ENCODE measurements at places on chromosomes 5 and 9.

GRCh38 chr5:14644623-14645237, 19.8 kb upstream of the OTULIN start:
- no peak for DNase-seq

DNA sequence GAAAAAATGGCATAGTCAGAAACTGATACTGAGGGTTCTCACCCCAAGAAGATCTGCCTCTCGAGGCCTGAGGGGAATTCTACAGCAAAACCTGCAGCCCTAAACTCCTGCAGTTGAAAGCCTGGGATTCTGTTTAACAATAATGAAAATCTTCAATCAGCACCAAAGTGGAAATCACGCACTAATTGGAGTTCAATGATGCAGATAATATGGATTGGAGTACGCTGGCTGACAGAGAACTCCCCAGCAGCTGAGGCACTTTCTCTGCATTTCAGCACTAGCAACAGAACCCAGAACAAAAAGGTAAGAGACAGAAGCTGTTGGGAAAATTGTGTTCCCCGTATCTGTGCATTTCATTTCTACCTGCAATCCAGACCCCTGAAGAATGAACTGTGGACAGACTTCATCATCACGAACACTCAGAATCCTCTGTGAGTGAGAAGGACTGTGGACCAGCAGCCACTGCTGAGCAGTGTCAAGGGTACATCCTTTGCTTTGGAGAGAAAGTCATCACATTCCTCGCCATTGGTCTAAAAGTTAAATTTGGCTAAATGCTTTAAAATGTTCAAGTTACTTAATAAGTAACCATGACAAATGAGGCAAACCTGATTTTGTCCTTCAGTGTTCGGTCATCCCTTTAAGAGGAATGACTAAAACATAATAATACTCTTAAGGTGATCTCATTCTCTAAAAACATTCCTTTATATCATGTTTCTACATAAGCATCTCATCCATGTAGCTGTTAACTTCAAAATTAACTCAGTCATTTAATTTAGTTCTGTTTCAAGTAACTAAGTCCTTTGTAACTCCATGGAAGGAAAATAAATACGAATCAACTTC, 126.1 kb downstream of the GAS1 start:
- DNase-seq: no peak

GRCh38 chr9:96383165-96383942, at the start of gene SLC35D2:
SLC35D2 (minus strand) TSS chr9:96383711; CDS start chr9:96383634, 77 bp downstream.
- DNase-seq: peak; percentile 26

DNA sequence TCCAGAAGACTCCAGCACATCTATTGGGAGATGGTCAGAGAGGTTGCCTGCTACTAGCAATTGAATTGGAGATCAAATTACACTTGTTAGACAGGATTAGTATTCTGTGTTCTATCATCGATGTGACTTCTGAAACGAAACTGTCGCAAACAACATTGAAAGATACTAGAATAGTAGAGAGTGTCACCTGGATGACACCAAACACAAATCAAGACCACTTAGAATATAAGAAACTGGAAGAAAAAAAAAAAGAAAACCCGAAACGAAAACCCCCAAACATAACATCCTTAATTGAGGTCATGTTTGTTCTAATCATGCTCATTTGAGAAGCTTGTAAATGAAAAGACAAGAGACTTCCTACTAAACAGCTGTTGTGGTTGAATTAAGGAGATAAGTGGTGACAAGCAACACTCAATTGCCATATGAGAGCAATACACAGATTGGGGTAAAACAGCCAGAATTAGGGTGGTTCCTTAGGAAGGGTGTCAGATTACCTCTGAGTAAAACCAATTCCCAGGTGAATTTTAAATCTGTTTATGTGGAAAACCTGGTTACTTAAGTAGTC, 97.6 kb downstream of the BASP1 start:
- DNase-seq: peak; percentile 10

GRCh38 chr5:163565492-163565891, 60.1 kb downstream of the MAT2B start:
- DNase-seq: no peak

DNA sequence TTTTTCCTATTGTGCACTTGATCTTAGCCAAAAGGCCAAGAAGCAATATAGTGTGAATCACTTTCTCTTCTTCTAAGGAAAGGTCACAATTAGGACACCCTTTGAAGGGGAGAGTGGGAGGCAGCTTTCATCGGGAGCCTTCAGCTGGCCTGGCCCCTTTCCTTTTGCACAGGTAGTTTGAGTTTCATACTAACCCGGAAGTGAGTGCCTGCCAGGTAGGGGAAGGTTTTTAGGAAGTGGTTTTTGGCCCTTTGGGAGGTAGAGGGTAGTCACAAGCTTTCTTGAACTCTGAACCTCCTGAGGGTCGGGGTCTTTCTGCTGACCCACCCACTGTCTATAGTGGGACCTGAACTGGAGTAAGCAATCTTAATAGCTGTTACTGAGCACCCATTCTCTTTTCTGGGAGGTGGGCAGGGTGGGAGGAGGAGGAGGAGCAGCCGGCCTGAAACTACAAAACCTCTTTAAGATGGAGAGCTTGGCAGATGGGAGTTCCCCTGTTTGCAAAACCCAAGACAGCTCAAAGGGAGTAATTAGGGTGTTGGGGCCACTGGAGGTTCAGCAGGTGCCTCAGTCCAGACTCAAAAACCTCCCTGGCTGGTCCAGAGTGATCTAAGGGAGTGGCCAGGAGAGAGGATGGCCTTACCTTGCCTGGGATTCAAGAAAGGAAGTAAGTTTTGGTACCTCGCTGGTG, 6.0 kb downstream of the LARP1 start:
- no peak for DNase-seq

GRCh38 chr9:111825468-111826145, 30.9 kb upstream of the SHOC1 start:
- no peak for DNase-seq

DNA sequence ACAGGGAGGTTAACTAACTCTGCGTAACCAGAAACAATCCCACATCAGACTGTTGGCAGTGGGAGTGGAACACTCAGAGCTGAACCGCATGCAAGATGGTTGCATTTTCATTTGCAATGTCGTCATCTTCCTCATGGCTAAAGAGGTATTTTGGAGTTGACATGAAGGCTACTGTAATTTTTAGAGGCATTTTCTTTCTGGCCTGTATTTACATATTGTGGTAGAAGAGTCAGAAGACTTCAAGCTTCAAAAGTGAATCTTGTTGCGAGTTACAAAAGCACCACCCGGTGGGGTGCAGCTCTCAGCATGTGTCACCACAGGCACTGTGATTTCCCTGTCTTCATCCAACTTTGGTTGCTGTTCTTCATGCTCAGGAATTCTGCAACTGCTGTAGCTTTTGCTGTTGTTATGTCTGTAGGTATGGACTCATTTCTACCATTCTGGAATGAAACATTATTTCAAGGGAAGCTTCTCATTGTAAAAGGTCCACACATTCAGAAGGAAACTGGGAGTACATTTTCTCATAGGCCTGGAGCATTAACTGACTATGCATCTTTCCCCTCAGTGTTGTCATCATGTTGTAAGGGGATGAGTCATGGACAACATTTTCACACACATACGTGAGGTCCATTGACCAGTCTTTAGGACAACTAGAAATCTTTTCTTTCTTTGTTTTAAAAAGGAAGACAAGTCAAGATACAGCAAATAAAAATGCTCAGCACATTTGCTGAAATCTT, 35.4 kb upstream of the GDNF start:
- no peak for DNase-seq

- DNase-seq: no peak
Measured at GRCh38 chr5:7250611-7251010, 145.3 kb upstream of the ADCY2 start.

DNA sequence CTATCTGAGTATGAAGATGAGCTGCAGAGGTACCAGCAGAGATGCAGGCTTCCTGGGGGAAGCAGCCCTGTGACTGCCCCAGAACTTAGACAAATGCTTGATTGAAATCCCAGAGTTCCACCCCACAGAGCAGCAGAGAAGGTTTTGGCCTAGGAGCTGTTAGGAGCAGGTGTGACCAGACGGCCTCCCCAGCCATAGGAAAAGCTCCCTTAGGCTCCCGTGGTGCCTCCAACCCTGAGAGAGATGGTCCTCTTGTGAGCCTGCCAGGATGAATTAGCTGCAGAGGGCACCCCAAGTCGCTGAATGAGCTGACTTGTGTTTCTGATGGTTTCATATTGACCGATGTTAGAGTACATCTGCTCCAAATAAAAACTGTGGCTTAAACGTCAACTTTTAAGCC, 22.1 kb downstream of the NTRK2 start:
- no peak for DNase-seq

- DNase-seq: no peak
Measured at GRCh38 chr5:3365501-3366215, 230.0 kb upstream of the IRX1 start.

DNA sequence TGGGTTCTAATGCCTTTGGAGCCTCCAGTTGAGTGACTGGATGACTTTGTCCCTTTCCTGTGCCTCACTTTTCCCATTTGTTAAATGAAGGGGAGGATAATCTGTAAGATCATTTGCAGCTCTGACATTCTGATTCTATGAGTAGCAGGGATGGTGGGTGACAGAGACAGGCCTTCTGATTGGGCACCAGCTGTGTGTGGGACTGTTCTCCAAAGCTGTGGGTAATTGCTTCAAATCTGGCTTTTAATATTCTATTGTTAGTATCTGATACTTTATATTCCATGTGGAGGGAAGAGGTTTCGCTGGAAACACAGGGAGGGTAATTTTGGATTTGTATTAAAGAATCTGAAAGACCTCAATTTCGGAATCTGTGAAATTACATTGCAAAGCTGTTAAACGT, 102.7 kb downstream of the FBXO38 start:
- DNase-seq: no peak

GRCh38 chr5:135439231-135440205, 7.6 kb downstream of the DCANP1 start:
- no peak for DNase-seq

DNA sequence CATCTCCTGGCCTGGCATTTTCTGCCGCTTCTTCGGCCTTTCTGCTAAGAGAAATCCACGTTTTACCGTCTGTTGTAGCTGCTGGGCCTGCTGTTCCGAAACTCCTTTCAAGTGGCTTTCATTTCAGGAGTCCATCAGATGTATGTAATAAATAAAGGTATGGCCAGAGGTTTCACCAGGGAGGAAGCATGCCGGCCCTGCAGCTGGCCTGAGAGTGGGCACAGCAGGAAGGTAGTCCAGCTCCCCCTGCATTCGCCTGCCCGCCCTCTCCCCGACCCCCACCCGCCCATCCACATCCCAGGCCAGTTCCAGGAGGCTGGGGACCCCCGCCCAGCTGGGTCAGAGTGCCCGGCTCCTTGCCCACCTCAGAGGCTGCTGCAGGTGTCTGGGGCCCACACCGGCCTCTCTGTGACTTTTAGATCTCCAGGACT, 46.4 kb upstream of the EXOC3 start:
- no peak for DNase-seq

GRCh38 chr5:128632264-128632663, 94.2 kb upstream of the FBN2 start:
- no peak for DNase-seq

- DNase-seq: no peak
Measured at GRCh38 chr5:73814233-73814846, 188.3 kb downstream of the ARHGEF28 start.

GRCh38 chr5:168316139-168316578, 24.7 kb downstream of the WWC1 start:
- no peak for DNase-seq

GRCh38 chr5:74063821-74064220, 437.8 kb downstream of the ARHGEF28 start:
- no peak for DNase-seq

DNA sequence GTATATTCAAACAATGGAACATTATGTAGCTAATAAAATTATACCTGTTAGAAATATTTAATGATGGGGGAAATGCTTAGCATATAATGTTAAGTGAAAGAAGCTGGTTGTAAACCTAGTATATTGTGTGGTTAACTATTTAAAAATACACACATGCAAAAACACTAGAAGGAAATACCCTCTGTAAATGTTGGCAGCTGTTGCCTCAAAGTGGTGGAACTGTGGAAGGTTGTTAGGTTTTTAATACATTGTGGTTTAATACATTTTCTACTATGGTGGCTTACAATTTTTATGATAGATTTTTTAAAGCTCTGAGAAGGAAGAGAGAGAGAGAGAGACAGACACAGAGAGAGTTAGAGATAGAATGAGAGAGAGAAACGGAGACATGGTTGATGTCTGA, 74.9 kb downstream of the COL15A1 start:
- no peak for DNase-seq

- no peak for DNase-seq
Measured at GRCh38 chr5:14071433-14071832, 71.7 kb upstream of the TRIO start.

DNA sequence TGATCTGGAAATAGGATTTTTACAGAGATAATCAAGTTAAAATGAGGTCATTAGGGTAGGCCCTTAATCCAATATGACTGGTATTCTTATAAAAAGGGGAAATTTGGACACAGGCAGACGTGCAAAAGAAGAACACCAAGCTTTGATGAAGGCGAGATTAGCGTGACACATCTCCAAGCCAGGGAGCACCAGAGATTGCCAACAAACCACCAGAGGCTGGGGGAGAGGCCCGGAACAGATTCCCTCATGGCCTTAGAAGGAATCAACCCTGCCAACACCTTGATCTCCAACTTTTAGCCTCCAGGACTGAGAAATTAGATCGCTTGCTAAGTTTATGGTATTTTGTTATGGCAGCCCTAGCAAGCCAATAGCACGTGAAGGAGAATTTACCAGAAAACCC, 10.8 kb upstream of the ARSI start:
- no peak for DNase-seq

DNA sequence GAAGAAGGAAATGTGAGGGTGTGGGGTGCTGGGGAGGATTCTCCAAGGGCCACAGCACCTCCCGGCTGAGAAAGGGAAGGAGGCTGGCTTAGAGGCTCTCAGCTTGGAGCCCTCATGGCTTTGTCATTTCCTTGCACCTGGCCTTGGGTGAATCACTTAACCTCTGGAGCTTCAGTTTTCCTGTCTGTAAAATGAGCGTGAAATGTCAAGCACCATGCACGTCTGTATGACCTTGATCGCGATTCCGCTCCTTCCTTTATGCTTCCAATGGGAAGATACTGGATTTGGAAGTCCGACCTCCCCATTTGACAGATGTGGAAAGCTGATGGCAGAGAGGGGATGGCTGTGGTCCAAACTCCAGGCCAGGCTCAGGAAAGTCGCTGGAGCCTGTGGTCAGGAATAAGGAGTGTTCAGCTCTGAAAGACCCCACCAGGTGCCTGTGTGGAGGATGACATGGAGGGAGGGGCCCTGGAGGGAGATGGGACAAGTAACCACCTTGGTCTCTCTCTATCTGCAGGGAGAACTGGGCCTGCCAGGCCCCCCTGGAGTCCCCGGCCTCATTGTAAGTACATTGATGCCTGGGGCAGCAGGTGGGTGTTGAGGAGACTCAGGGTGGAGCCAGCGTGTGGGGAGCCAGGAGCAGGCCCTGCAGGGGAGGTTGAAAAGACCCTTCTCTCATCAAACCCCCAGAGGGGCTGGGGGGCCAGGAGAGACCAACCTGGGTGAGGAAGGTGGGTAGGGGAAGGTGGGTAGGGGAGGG, 66.5 kb downstream of the COL27A1 start:
- no peak for DNase-seq

- DNase-seq: no peak
Measured at GRCh38 chr9:70228611-70229010, 30.2 kb upstream of the SMC5 start.
